ENCODE measurements at places on chromosomes 3 and 15.
A peak's percentile ranks its signal among the peaks of the same experiment; 100 is the strongest.

- DNase-seq, result peak; percentile 89
Measured at GRCh38 chr15:93028632-93029213, 60.3 kb downstream of the RGMA start.

- no peak for DNase-seq
Measured at GRCh38 chr3:131744765-131745164, 242.0 kb upstream of the MRPL3 start.

GRCh38 chr3:129276385-129276784 is 2.3 kb upstream of the HMCES start:
- DNase-seq, result no peak

- DNase-seq, result no peak
Measured at GRCh38 chr15:37536967-37537605, 397.4 kb upstream of the TMCO5A start.

DNA sequence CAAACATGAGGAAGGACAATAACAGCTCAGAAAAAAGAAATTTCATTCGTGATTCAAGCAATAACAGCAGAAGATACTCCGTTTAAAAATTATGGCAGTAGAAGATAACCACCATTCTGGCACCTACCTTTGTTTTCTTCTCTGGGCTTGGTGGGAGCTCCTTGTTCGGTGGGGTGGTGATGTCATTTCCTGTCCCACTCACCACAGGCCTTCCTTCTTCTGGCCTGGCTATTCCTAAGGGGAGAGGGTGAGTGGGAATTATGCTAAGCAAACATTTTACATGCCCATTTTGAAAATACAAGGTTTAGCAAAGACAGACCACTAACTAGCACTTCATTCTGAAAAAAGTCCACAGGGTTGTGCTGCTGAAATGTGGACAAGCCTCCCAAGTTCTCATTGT is 74.4 kb downstream of the DHX30 start:
- DNase-seq, result no peak

DNA sequence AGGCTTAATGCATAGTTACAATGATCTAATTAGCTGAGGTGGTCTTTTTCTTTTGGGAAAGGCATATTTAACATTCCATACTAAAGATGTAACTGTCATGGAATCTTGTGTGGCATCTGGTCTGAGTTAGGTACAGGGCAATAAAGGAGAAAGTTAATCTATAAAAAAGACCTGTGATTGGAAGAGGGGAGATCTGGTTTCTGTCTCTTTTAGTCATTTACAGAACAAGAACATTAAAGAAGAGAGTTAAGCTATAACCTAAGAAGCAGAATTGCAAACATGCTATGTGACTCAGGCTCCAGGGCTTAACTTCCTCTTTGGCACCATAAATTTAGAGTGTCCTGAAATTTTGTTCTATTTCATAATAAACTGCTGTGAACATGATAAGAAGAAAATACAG is 47.2 kb upstream of the MME start:
- peak; percentile 27 for DNase-seq

- DNase-seq, result peak; percentile 58
Measured at GRCh38 chr15:73682600-73683090, 1.5 kb upstream of the CD276 start.
